Stimulated activated naive CD4-positive, alpha-beta T cell treated with Interleukin-2 at 50 U/mL for 16 hours (primary cell): ENCODE measurements at places on chromosomes 16 and 17.
A peak's percentile ranks its signal among the peaks of the same experiment; 100 is the strongest.

GRCh38 chr16:3945751-3946603 is 65.5 kb upstream of the CREBBP start:
- DNase-seq: no peak

GRCh38 chr17:7356072-7356549 is 1.2 kb downstream of the TMEM95 start:
- DNase-seq: peak; percentile 80

DNA sequence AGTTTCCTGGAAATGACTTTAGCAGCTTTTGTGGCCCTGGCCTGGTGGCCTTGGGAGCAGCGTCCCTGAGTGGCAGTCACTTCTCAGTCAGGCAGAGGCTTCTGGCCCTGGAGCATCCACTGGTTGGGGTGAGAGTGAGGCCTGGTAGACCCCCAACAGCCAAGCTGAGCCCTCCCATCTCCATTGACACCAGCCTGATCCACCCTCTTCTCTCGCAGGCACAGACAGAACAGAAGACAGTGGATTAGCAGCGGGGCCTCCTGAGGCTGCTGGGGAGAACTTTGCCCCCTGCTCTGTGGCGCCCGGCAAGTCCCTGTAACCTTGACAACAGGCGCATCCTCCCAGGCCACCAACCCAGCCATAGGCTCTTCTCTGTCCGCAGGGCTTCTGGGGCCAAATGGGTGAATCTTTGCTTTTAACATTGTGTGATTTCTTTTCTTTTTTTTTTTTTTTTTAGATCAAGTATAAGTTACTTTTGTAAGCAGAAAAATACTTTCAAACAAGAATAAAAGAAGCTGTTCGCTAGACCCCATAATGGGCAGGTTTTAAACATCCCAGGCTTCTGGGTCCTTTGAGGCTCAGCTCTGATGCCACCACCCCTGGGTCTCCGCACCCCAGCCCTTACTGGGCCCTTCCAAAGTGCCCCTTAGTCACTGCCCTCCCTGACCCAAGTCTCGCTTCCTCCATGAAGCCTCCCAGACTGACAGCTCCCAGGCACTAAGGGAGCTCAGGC is 12.7 kb upstream of the FLYWCH1 start:
- DNase-seq: no peak

DNA sequence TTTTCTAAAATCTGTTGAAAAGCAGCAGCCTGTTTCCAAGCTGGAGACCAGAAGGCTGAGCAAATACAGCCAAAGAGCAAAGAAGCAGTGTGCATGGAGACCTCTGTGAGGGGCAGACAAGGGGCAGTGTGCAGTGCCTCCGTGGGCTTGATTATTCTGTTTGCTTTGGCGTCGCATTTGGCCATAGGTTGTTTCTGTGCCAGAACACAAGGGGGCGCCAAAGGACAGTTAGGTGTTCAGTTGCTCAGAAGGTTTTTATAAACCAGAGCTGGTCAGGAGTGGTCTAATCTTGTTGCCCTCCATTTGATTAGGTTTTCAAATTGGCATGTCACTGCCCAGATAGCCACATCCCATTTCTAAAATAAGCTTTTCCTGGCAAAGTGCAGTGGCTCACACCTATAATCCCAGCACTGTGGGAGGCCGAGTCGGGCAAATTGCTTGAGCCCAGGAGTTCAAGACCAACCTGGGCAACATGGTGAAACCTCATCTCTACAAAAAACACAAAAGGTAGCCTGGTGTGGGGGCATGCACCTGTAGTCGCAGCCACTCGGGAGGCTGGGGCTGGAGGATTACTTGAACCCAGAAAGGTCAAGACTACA is 10.6 kb downstream of the MYH3 start:
- peak; percentile 64 for DNase-seq

- no peak for DNase-seq
Observed at GRCh38 chr17:28391401-28391800, 14.6 kb downstream of the SLC46A1 start.

GRCh38 chr17:19542247-19542646 is 8.6 kb downstream of the SLC47A1 start:
- no peak for DNase-seq

DNA sequence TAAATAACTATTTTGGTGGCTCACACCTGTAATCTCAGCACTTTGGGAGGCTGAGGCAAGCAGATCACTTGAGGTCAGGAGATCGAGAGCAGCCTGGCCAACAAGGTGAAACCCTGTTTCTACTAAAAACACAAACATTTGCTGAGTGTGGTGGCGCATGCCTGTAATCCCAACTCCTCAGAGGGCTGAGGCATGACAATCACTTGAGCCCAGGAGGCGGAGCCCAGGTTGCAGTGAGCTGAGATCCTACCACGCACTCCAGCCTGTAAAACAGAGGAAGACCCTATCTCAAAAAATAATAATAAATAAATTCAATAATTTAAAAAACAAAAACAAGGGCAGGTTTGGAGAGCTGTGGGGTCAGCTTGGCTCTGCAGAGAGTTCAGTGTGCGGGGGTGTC is 5.7 kb upstream of the SLC4A1 start:
- no peak for DNase-seq

- DNase-seq: no peak
Observed at GRCh38 chr17:79573196-79573896, 37.5 kb downstream of the RBFOX3 start.

DNA sequence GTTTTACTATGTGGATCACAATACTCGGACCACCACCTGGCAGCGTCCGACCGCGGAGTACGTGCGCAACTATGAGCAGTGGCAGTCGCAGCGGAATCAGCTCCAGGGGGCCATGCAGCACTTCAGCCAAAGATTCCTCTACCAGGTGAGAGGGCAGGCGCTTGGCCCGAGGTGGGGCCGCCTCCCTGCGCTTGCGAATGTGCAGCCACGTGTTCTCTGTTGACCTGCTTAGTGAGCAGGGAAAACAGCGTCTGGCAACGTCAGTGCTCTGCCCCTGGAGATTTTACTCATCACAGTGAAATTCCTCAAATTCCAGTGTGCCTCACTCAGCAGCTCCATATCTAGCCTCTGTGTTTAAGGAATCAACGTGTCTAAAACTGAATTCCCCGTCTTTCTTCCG is 33.4 kb upstream of the CLEC18A start:
- no peak for DNase-seq

DNA sequence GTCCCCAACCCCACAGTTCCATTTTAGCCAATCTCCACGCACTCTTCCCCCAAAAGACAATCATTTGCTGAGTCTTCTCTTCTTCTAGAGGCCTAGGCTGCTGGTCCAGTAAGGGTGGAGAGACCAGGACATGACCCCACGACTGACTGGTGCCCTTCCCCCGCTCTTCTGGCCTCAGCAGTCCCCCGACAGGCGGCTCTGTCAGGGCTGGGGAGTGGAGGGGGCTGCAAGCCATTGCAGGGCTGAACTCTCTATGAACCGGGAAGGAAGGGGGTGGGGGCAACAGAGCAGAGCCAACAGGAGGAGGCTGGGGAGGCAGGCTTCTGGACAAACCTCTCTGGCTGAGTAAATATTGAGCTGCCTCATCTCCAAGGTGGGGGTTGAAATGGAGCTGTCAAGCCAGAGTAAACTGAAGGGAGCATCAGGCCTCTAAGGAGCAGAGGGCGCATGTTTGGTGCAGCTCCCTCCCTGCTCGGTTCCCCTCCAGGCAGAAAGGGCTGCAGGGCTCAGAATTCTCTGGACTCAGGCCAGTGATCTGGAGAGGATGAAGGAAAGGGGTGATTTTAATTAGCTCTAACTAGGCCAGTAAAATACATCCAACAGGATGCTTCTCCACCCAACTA is 8.7 kb downstream of the HOXB1 start:
- no peak for DNase-seq

GRCh38 chr16:24972608-24973220 is 42.5 kb downstream of the ARHGAP17 start:
- no peak for DNase-seq

GRCh38 chr16:67593288-67593687 is 31.0 kb downstream of the CTCF start:
- DNase-seq: no peak

DNA sequence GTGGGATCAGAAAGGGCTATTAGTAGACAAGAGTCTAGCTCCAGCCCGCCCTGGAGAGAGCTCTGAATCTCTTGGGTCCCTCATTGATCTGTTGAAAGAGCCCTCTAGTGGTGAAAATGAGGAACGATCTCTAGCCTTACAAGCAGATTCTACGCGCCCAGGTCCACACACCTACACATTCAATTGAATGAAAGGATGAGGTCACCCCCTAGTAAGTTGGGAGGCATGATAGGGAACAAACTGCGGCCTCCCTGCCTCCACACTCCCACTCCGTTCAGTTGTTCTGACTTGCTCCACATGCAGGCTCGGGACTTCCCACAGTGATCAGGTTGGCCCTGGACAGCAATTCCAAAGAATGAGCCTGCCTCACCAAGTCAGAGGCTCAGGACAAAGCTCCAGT is 2.9 kb upstream of the CACNG3 start:
- peak; percentile 6 for DNase-seq

DNA sequence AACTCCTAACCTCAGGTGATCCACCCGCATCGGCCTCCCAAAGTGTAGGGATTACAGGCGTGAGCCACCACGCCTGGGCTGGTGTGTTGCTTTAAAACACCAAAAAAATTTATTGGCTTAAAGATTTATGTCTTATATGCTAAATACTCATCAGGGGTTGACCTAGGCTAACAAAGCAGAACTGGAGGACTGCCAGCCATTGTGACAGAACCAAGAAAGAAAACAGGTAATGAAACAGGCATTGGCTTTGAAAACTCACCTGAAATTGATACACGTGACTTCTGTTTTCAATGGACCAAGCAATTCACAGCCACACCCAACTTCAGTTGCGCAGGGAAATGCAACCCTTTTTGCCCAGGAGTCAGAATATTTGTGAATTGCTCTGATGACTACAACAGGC is 4.9 kb upstream of the PHAF1 start:
- DNase-seq: no peak

DNA sequence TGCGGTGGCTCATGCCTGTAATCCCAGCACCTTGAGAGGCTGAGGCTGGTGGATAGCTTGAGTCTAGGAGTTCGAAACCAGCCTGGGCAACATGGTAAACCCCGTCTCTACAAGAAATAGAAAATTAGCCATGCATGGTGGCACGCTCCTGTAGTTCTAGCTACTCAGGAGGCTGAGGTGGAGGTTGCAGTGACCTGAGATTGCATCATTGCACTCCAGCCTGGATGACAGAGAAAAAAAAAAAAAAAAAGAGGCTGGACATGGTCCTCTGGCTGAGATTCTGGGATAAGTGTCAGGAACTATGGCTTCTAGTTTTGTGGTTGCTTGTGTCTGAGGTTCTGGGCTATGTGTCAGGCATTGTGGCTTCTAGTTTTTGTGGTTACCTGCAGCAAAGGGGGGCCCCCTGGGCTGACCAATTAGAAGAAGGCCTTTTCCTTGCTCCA is 7.0 kb downstream of the KSR1 start:
- no peak for DNase-seq

DNA sequence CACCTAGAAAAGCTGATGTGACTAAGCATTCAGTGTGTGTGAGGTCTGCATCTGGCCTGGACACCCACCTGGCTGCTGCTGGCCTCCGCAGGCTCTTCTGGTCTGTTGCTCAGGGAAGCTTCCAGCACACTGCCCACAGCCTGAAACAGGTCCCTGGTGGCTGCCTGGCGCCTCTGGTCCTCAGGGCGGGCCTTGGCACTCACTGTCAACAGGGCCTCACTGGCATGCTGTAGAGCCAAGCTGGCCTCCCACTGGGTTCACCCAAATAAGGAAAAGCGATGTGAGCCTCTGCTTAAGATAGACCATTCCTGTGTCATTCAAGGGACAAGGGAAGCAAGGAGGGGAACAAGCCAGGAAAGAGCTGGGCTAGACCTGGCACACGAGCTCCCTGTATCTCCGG is 70.6 kb upstream of the BCO1 start:
- no peak for DNase-seq

GRCh38 chr16:87042551-87043230 is 274.5 kb downstream of the C16orf95 start:
- no peak for DNase-seq

- DNase-seq: no peak
Observed at GRCh38 chr16:5649762-5650743, 552.5 kb upstream of the EEF2KMT start.

- no peak for DNase-seq
Observed at GRCh38 chr16:78105517-78105916, 6.1 kb downstream of the WWOX start.

GRCh38 chr17:38550661-38551060 is 55.1 kb downstream of the SRCIN1 start:
- DNase-seq: no peak

DNA sequence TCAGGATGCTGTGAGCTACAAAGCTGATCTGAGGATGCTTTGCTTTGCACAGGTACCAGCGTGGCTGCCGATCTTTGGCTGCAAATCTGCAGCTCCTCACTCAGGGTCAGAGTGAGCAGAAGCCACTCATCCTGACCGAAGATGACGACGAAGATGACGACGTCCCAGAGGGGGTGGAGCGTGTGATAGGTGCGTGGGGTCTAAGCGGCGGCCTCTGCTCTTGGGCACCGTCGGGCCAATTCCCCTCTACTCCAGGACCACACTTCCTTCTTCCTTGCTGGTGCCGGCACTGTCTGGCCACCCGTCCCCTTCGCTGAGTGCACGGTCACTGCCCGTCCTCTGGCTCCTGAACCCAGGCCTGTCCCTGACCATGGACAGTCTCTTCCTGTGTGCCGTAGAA is 34.0 kb downstream of the ZNF750 start:
- DNase-seq: no peak

GRCh38 chr16:84183911-84184591 is 2.8 kb downstream of the TAF1C start:
- no peak for DNase-seq

- DNase-seq: peak; percentile 27
Observed at GRCh38 chr17:75633486-75634375, 497 bp downstream of the SMIM5 start.

GRCh38 chr16:50668368-50669008 is 12.6 kb downstream of the SNX20 start:
- DNase-seq: no peak

DNA sequence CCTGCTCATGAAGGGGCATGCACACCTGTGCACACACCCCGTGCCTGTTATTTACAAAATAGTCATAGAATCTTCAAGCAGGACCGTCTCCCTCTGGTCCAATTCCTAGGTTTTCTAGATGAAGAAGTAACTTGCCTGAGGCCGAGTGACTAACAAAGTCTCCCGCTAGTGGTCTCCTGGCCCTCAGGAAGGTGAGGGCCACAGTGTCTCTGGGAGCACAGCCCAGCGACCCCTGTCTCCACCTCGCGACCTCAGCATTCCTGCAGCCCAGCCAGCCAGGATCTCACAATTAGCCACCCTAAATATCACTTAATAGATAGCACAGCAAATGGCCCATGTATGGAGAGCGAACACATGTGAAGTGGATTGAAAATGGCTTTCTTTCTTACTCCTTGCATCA is 30.5 kb upstream of the CACNG1 start:
- no peak for DNase-seq
